Cardiac muscle cell (in vitro differentiated cells and primary cell): ENCODE measurements at places on chromosomes 6 and 20. TPM values are rescaled to one million over a fixed set of nuclear protein-coding genes. Genes with fewer than 3 reads are reported as not detected.

The SLC16A10 gene
- polyA plus RNA-seq: 8.1 and 8.3 TPM in 2 replicates

The RWDD2A gene
- polyA plus RNA-seq: 11.0 and 13.5 TPM in 2 replicates

The FERMT1 gene
- polyA plus RNA-seq: 9.6 and 10.5 TPM in 2 replicates

The TXLNB gene
- polyA plus RNA-seq: 5.9 and 6.2 TPM in 2 replicates

The ZSCAN31 gene
- polyA plus RNA-seq: 3.8 and 6.8 TPM in 2 replicates

The RNASET2 gene
- polyA plus RNA-seq: 20.7 and 28.9 TPM in 2 replicates

The BMP2 gene
- polyA plus RNA-seq: 261 and 289 TPM in 2 replicates

The MCCD1 gene
- not detected in 2 replicates for polyA plus RNA-seq

The CCR6 gene
- polyA plus RNA-seq: 0.07 TPM in 1 of 2 replicates, not detected in the other

The MUC21 gene
- polyA plus RNA-seq: not detected in 2 replicates

The SLA2 gene
- polyA plus RNA-seq: not detected in 2 replicates

The SPTLC3 gene
- polyA plus RNA-seq: 3.2 and 6.2 TPM in 2 replicates

The PSORS1C1 gene
- not detected in 2 replicates for polyA plus RNA-seq

The GPR6 gene
- not detected in 2 replicates for polyA plus RNA-seq

The CD109 gene
- 0.99 and 1.5 TPM in 2 replicates for polyA plus RNA-seq

The SLC35F1 gene
- 18.5 and 27.3 TPM in 2 replicates for polyA plus RNA-seq

The MARCKS gene
- 193 and 195 TPM in 2 replicates for polyA plus RNA-seq

The KHDC1L gene
- 0.31 TPM in 1 of 2 replicates, not detected in the other for polyA plus RNA-seq

The HUS1B gene
- 0.51 TPM in 1 of 2 replicates, not detected in the other for polyA plus RNA-seq

The SLC13A3 gene
- polyA plus RNA-seq: 2.1 and 3.5 TPM in 2 replicates

The SUPT3H gene
- 19.4 and 31.9 TPM in 2 replicates for polyA plus RNA-seq

The LTB gene
- polyA plus RNA-seq: 0.61 and 1.5 TPM in 2 replicates

The SLC32A1 gene
- polyA plus RNA-seq: not detected in 2 replicates

The TBXT gene
- not detected in 2 replicates for polyA plus RNA-seq

The GRM1 gene
- polyA plus RNA-seq: 0.35 TPM in 1 of 2 replicates, not detected in the other

The CRISP3 gene
- not detected in 2 replicates for polyA plus RNA-seq

The NEURL2 gene
- polyA plus RNA-seq: 64.5 and 78.2 TPM in 2 replicates

The PPP1R18 gene
- polyA plus RNA-seq: 9.9 and 13.0 TPM in 2 replicates

The ESR1 gene
- polyA plus RNA-seq: 1.6 and 4.5 TPM in 2 replicates

The SLC52A3 gene
- not detected in 2 replicates for polyA plus RNA-seq

The MICB gene
- 0.64 and 0.99 TPM in 2 replicates for polyA plus RNA-seq

The APOBEC2 gene
- 107 and 156 TPM in 2 replicates for polyA plus RNA-seq

The PBOV1 gene
- not detected in 2 replicates for polyA plus RNA-seq

The RIPOR3 gene
- polyA plus RNA-seq: 0.91 and 4.8 TPM in 2 replicates

The CCDC170 gene
- polyA plus RNA-seq: not detected in 2 replicates

The KCNK15 gene
- polyA plus RNA-seq: 0.32 TPM in 1 of 2 replicates, not detected in the other

The GPLD1 gene
- 0.39 and 3.6 TPM in 2 replicates for polyA plus RNA-seq

The PTCRA gene
- polyA plus RNA-seq: not detected in 2 replicates

The LTV1 gene
- 19.6 and 22.8 TPM in 2 replicates for polyA plus RNA-seq

The MATN4 gene
- not detected in 2 replicates for polyA plus RNA-seq

The JAG1 gene
- 18.3 and 21.3 TPM in 2 replicates for polyA plus RNA-seq

The C20orf202 gene
- polyA plus RNA-seq: 0.19 and 0.27 TPM in 2 replicates

The THEMIS gene
- polyA plus RNA-seq: 0.06 TPM in 1 of 2 replicates, not detected in the other

The IMPG1 gene
- polyA plus RNA-seq: 0.84 TPM in 1 of 2 replicates, not detected in the other

The PDSS2 gene
- polyA plus RNA-seq: 19.4 and 32.9 TPM in 2 replicates

The FRK gene
- polyA plus RNA-seq: 0.45 and 1.0 TPM in 2 replicates

The UTRN gene
- 44.5 and 49.4 TPM in 2 replicates for polyA plus RNA-seq

The LPIN3 gene
- polyA plus RNA-seq: 9.5 and 11.2 TPM in 2 replicates

The BPI gene
- not detected in 2 replicates for polyA plus RNA-seq

The FAM217A gene
- polyA plus RNA-seq: 1.4 TPM in 1 of 2 replicates, not detected in the other

The RIN2 gene
- 18.4 and 19.9 TPM in 2 replicates for polyA plus RNA-seq

The ZBTB9 gene
- polyA plus RNA-seq: 9.5 and 11.2 TPM in 2 replicates

The NCOA3 gene
- polyA plus RNA-seq: 6.7 and 13.0 TPM in 2 replicates

The LGSN gene
- polyA plus RNA-seq: not detected in 2 replicates

The TMEM63B gene
- 51.7 and 54.2 TPM in 2 replicates for polyA plus RNA-seq
